ENCODE measurements at places on chromosomes 2 and 18. TPM values are rescaled to one million over a fixed set of nuclear protein-coding genes. Genes with fewer than 3 reads are reported as not detected.
A peak's percentile ranks its signal among the peaks of the same experiment; 100 is the strongest.

- H3K27ac ChIP-seq, result no peak overlapping the region
- no peak overlapping the region for H3K4me3 ChIP-seq
- no peak for DNase-seq
These were observed 24.1 kb downstream of the REEP1 start for GRCh38 chr2:86313341-86313740.

DNA sequence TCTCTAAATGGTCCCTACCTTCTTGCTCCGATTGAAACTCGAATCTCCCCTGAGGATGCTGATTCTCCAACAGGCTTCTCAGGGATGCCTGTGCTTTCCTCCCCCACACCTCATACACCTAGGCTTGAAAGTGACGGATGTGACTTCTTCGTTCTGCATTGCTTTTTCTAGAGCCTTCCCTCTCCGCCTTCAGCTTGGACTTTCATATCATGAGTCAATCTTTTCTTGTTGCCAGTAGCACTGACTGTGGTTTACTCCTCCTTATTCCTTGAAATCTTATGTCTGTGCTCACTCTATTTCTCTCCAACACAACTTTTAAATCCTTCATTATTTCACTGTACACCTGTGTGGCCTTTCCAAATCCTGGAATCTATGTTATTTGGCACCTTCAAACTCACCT lies 451.4 kb downstream of the TMX3 start:
- H3K36me3 ChIP-seq, result no peaks in the 10 kb centered on the region
- H3K4me3 ChIP-seq, result no peak overlapping the region
- H3K4me1 ChIP-seq, result no peaks in the 10 kb centered on the region
- no peak overlapping the region for H3K27ac ChIP-seq
- H3K27me3 ChIP-seq, result no peaks in the 10 kb centered on the region
- no peak for DNase-seq

DNA sequence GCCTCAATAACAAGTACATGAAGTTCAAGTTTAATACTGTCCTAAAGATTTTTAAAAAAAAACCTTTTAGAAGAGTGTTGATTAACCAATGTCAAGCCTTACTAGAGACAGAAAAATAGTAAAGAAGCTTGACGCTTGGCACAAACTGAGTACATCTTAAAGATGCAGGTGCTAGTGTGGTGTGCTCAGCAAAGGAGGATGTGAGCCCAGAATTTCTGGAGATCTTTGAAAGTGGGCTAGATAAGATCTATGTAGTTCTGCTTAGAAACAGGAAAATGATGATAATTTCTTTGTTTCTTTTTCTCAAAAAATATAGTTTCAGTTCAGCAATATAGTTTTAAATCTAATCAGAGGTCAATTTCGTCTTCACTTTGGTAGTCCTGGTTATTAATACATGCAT lies 118.3 kb upstream of the KLHL14 start:
- DNase-seq, result no peak
- H3K27ac ChIP-seq, result no peak overlapping the region
- H3K4me3 ChIP-seq, result no peak overlapping the region
- no peaks in the 10 kb centered on the region for H3K36me3 ChIP-seq

DNA sequence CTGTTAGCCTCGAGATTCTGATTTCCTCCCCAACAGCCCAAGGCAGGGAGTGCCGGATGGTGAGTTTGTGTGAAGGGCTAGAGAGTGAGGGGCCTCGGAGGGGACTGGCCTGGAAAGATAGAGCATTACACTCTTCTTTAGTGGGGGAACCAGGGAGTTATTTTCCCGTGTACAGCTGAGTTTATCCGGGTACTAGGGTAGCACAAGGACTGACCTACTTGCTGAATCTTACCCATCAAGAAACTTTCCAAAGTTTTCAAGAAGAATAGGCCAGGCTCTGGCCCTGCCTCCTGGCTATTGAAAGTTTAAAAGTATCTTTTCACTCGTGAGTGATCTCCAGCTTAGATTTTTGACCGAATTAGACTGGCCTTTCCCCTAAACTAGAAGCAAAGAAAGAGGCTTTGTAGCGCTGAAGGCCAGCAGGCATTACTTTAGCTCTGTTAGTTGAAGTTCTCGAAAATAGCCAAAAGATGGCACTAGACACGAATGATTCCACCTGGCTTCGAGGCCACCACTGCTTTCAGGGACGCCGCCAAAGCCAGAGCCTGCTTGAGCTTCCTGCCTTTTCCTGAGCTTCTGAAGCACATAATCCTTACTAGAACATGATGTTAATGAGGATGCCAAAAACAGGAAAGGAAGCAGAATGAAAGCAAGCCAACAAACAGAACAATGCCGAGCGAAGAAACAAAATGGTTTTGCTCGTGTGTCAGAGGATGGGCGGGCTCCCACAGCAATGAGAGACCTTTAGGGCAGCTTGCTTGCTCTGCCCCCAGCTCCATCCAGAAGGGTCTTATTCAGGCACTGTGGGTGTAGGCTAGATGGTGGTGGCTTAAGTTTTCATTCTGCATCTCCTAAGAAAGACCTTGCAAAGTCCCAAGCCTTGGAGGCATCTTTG lies 55.8 kb downstream of the TSN start:
- H3K4me3 ChIP-seq, result no peak overlapping the region
- DNase-seq, result peak; percentile 74
- no peaks in the 10 kb centered on the region for H3K36me3 ChIP-seq
- no peaks in the 10 kb centered on the region for H3K27me3 ChIP-seq

- no peaks in the 10 kb centered on the region for H3K27me3 ChIP-seq
- no peaks in the 10 kb centered on the region for H3K36me3 ChIP-seq
- no peak overlapping the region for H3K4me3 ChIP-seq
- no peak overlapping the region for H3K27ac ChIP-seq
- no peak for DNase-seq
These were observed 6.4 kb upstream of the PIK3C3 start for GRCh38 chr18:41948544-41949110.

GRCh38 chr2:28764909-28765711 lies 13.5 kb downstream of the PPP1CB start:
- no peak overlapping the region for H3K27ac ChIP-seq
- DNase-seq, result no peak
- H3K4me1 ChIP-seq, result peaks cover 85% of the 10 kb centered on the region
- H3K27me3 ChIP-seq, result no peaks in the 10 kb centered on the region
- no peak overlapping the region for H3K4me3 ChIP-seq

The GPR75 gene
- not detected for polyA plus RNA-seq

Data from sigmoid colon (tissue), 7 donors.